ENCODE measurements at places on chromosomes 12 and 14.

GRCh38 chr14:26132061-26132645 is 465.7 kb downstream of the NOVA1 start:
- no peak for DNase-seq

GRCh38 chr12:13900718-13901117 is 80.7 kb downstream of the GRIN2B start:
- DNase-seq, result no peak

GRCh38 chr14:47490353-47490752 is 185.1 kb downstream of the MDGA2 start:
- no peak for DNase-seq

DNA sequence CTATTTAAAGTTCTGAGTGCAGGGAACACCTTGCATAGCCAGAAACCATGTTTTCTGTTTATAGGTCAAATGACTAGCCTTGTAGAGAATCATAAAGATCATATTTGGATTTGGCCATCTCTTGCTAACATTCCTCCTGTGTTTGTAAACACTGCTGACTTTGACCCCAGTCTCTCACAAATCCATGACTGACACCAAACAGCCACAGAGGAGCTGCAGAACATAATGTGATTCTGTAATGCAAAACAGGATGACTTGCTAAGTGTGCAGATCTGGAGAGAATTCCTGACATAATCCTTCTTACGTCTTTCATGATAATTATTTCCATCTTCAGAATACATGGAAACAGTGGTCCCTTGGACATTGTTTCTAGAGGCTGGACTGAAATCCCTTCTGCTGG is 211.8 kb downstream of the BMP4 start:
- DNase-seq, result no peak

DNA sequence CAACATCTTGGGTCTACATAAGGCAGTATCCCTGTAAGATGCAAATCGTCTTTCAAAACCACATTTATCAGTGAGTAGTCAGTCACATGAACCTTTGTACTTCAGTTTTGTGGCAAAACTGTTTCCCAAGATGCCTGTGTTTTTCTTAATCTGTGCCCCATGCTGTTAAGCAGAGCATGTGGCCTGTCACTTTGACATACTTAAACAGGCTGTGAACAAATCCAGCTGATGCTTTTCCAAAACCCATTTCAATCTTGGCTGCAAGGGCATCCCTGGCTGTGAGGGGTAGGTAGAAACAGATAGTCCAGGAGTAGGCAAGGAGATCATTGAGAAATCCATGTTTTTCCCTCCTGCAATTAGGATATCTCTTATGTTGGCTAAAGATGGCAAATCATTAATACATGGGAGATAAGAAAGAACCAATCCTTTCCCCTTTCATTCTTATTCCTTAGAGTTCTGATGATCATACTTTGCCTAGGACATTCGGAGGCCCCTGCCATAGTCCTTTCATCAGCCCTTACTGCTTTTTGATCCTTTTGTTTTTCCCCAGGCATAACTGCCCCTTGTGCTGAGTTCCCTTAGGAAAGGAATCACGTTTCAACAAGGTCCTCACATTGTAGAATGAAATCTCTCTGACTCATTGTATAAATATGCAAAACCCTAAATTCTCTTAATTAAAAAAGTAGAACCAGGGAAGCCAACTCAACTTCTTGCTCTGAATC is 121.1 kb upstream of the EEA1 start:
- no peak for DNase-seq

GRCh38 chr12:106267535-106267934 is 19.7 kb upstream of the CKAP4 start:
- DNase-seq, result no peak

GRCh38 chr12:92124689-92125029 is 21.0 kb downstream of the BTG1 start:
- DNase-seq, result peak; percentile 48

DNA sequence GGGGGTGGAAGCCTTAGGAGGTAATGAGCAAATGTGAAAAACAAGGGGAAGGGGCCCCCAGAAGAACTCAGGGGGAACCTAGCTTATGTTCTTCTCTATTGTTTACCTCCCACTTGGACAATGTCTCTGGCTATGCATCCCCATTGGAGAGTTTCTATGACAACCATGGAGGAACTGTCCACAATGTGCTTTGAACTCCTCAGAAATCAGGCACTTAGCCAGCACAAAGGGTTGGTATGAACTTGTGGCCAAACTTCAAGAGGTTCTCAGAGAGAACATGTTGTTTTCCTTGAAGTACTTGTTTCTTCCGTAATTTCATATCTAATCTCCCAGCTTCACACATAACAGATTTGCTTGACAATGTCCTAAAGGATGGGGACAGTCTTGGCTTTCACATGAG is 202.8 kb upstream of the PELI2 start:
- no peak for DNase-seq

DNA sequence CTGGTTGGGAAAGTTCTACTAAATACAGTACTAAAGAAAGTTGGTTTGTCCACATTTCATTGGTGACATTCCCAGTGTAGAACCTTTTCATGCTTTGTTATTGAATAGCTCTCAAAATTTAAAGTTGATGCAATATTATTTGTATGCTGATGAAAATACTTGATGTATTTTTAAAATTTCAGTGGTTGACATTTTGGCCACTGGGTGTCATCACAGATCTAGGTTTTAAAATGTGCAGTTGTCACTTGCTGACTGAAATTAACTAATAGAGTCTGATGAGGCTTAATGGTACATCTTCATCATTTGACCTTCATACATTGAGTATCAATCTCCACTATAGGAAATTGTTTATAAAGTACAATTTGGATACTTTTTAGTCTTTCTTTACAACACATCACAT is 37.1 kb downstream of the CMAS start:
- DNase-seq, result peak; percentile 59

- no peak for DNase-seq
These were observed 25.5 kb upstream of the RASSF8 start for GRCh38 chr12:25932971-25933370.

- DNase-seq, result no peak
These were observed 454.7 kb downstream of the NPAS3 start for GRCh38 chr14:33393231-33393894.

DNA sequence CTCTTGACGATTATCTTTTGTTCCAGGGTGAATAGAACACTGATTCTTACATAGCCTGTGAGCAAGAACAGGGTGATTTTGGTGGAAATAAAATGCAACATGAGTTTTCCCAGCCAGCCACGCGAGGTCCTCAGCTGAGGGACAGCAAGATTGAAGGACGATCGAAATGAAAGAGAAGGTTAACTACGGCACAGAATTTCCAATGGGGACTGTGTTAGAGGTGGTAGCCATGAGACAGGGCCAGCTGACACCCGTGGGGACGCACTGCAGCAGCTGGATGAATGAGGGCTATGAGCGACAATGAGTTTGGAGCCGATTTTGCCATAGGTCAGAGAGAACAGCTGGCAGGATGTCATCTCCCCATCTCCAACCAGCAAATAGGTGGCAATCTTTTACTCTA is 243.4 kb upstream of the PELI2 start:
- no peak for DNase-seq

DNA sequence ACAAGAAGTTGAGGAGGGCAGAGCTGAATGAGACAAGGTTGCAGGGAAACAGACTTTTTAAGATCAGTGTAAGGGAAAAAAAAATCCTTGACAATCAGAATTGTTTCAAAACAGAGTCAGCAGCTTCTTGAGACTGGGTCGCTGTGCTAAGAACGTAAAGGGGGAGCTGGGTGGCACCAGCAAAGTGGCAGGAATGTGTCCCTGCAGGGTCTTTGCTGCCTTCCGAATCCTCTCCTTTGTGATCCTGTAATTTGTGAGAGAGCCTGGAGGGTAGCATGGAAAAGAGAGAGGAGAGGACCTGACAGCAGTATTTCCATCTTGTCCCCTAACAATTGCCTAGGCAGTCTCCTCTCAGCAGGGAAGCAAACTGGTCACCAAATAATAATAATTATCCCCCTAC is 472.8 kb downstream of the RGS6 start:
- DNase-seq, result no peak

GRCh38 chr12:108955225-108955835 is 65.5 kb downstream of the SVOP start:
- DNase-seq, result no peak

- no peak for DNase-seq
These were observed 442.1 kb upstream of the PDE3A start for GRCh38 chr12:19926266-19926665.

- no peak for DNase-seq
These were observed 147.9 kb downstream of the PPFIA2 start for GRCh38 chr12:81610955-81611889.

- no peak for DNase-seq
These were observed 430.0 kb downstream of the ETNK1 start for GRCh38 chr12:23055004-23055403.

- no peak for DNase-seq
These were observed 214.9 kb downstream of the ADAMTS20 start for GRCh38 chr12:43336962-43337555.

GRCh38 chr14:95255013-95255412 is 64.7 kb downstream of the CLMN start:
- DNase-seq, result no peak

DNA sequence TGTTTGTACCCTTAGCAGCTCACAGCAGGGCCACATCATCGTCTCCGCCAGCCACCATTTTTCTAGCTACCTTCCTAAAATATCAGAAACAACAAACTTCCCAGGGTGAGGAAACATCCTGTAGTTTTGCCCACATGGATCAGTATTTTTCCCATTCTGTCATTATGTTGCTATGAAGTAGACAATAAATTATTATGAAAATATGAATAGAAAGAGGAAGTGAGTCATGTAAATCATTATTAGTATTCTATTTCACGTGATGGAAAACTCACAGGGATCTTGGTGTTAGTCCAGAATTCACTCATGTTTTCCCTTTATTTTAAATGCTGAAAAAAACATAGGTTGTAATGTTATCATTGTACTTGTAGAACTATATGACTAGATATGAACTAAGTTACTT is 319.4 kb downstream of the SYT1 start:
- no peak for DNase-seq

DNA sequence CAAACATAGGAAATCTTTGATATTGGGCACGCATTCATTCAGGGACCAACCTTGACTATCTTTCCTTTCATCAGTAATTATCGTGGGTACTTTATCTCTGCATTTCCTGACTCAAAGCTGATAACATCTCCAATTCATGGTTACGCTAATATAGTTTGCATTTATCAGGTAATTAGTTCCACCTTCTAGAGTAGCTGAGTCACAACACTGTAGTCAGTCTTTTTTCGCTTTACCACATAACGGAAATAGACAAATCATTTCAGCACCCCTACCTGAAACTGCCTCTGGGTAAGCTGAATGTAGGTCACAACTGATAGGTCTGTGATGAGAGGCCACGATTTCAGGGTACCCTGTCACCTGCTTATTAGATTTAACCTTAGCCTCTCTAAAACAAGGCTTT is 36.7 kb upstream of the IL22 start:
- DNase-seq, result no peak

- no peak for DNase-seq
These were observed 62.7 kb downstream of the C2CD5 start for GRCh38 chr12:22481547-22482104.

- peak; percentile 88 for DNase-seq
These were observed 25.3 kb downstream of the CMKLR1 start for GRCh38 chr12:108313606-108314351.

GRCh38 chr12:98769068-98769467 is 124.0 kb downstream of the APAF1 start:
- no peak for DNase-seq

DNA sequence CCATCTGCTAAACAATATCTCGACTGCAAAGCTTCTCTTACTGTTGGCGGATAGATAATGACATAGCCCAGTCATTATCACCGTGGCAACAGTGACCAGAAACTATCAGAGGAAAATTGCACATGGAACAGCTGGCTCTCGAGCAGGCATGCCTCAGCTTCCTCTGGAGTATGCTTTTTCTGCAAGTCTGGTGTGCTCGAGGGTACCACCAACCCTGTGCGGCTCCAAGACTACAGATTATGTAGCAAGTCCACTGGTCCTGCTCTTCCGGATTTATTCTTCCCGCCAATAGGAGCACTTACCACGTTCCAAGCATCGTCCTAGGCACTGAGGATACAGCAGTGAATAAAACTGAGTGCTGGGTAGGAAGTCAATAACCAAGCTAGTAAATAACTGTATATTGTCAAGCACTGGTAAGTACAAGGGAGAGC is 1.4 kb upstream of the GLRX5 start:
- DNase-seq, result peak; percentile 44

GRCh38 chr12:69014047-69014446 is 81.1 kb upstream of the CPM start:
- no peak for DNase-seq

GRCh38 chr12:94500831-94501567 is 41.3 kb upstream of the CEP83 start:
- no peak for DNase-seq

- DNase-seq, result no peak
These were observed 221.5 kb upstream of the NUDT4 start for GRCh38 chr12:93156086-93156716.

GRCh38 chr12:64621257-64621942 is 11.1 kb downstream of the RASSF3 start:
- DNase-seq, result peak; percentile 74

- DNase-seq, result no peak
These were observed 61.8 kb downstream of the LRRK2 start for GRCh38 chr12:40286583-40286982.

GRCh38 chr12:40566271-40566670 is 126.0 kb upstream of the CNTN1 start:
- no peak for DNase-seq

GRCh38 chr14:57611555-57612075 is 118.0 kb upstream of the CCDC198 start:
- no peak for DNase-seq

DNA sequence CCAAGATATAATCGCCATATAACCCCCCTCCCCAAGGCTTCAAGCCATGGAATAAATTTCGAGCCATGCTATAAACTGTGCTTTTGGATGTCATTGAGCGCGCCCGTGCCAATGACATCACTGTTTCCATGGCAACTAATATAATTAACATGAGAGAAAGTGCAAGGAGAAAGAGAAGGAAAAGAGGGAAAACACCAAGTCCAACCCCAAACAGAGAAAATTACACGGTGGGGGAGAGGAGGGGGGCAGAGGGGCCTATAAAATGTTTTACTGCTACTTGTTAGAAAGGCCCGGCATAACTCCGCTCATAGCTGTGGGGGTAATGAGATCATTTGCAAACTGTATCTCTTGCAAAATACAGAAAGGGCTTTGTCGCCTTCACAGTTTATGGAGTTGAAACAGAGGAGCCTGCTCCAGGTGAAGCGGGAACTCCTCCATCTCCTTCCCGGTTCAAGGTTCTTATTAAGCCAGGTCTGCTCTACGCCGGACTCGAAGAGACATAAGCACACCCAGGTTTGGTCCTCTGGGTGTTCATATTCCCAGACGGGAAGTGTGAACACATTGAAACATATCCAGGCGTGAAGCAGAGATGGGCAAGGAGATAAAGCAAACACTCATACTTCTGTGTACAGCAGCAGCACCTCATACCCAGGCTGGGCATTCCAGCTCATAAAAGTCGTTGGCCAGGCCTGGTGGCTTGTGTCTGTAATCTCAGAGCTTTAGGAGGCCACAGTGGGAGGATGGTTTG is 99.1 kb upstream of the MAP1LC3B2 start:
- no peak for DNase-seq
